ENCODE measurements at places on chromosomes 5 and 9. TPM values are rescaled to one million over a fixed set of nuclear protein-coding genes. Genes with fewer than 3 reads are reported as not detected.

DNA sequence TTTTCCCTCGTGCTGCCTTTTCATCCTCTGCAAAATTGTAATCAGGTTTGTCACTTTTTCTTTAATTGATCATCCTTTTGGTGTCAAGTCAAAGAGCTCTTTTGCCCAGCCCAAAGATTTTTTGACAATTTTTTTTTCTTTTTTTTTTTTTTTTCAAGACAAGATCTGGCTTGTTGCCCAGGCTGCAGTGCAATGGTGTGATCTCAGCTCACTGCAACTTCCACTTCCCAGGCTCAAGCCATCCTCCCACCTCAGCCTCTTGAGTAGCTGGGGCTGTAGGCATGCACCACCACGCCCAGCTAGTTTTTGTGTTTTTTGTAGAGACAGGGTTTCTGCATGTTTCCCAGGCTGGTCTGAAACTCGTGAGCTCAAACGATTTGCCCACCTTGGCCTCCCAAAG is 36.7 kb downstream of the CDK7 start:
- peaks cover 17% of the 10 kb centered on the region for H3K4me1 ChIP-seq
- H3K27ac ChIP-seq = no peak overlapping the region
- no peak for DNase-seq
- no peak overlapping the region for H3K4me3 ChIP-seq
- peaks cover 57% of the 10 kb centered on the region for H3K36me3 ChIP-seq
- H3K27me3 ChIP-seq = no peaks in the 10 kb centered on the region

The SPATA31C1 gene
- total RNA-seq = not detected

- no peak overlapping the region for H3K27ac ChIP-seq
- no peak overlapping the region for H3K4me3 ChIP-seq
- H3K4me1 ChIP-seq = no peaks in the 10 kb centered on the region
- no peaks in the 10 kb centered on the region for H3K36me3 ChIP-seq
- no peaks in the 10 kb centered on the region for H3K27me3 ChIP-seq
- no peak for DNase-seq
These were observed 51.0 kb downstream of the C5orf22 start for GRCh38 chr5:31583129-31583528.

GRCh38 chr9:97518909-97519307 is 17.4 kb downstream of the TMOD1 start:
- no peaks in the 10 kb centered on the region for H3K36me3 ChIP-seq
- no peaks in the 10 kb centered on the region for H3K27me3 ChIP-seq
- no peak for DNase-seq
- H3K4me3 ChIP-seq = no peak overlapping the region
- H3K27ac ChIP-seq = peak overlapping the region; percentile 68
- H3K4me1 ChIP-seq = peaks cover 98% of the 10 kb centered on the region

The MVB12B gene
- 11.2 TPM for total RNA-seq

DNA sequence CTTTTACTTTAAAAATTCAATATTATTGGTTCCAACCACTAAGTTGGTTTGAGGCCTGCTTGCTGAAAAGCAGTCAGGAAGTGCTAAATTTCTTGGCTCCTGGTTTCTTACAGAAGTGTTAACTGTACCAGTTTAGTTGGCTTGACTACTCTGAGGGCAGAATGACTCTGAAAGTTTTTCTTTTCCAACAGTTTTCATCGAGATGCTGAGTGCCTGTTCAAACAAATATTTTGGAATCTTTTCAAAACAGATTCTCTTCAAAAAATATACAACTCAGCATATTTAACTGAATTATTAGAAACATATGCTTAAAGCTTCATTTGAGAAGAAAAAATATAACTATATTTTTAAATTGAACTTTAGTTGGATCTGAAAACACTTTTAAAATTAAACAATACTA is 37.0 kb downstream of the SLC38A9 start:
- no peaks in the 10 kb centered on the region for H3K27me3 ChIP-seq
- peaks cover 29% of the 10 kb centered on the region for H3K4me1 ChIP-seq
- no peak overlapping the region for H3K4me3 ChIP-seq
- no peaks in the 10 kb centered on the region for H3K36me3 ChIP-seq

DNA sequence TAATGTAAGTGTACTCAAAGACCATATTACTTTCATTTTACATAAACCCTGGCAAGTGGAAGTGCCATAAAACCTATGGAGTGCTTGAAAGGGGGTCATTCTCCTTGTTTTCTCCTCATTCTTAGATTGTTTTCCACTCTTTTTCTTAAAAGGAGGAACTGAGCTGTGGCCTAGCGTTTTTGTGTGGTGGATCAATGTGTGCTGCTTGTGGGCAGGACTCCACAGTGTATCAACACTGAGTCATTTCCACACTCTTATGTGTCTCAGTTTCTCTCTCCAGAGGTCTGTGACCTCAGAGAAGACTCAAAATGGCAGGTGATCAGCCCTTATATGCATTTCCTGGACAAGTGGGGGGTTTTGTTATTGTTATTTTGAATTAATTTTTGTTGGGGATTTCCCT is 516.1 kb upstream of the CDH10 start:
- no peaks in the 10 kb centered on the region for H3K36me3 ChIP-seq
- no peak overlapping the region for H3K4me3 ChIP-seq

GRCh38 chr9:87708986-87709728 is 16.8 kb upstream of the CTSL start:
- DNase-seq = no peak
- no peak overlapping the region for H3K27ac ChIP-seq
- no peak overlapping the region for H3K4me3 ChIP-seq
- no peaks in the 10 kb centered on the region for H3K4me1 ChIP-seq
- no peaks in the 10 kb centered on the region for H3K36me3 ChIP-seq
- H3K27me3 ChIP-seq = no peaks in the 10 kb centered on the region

DNA sequence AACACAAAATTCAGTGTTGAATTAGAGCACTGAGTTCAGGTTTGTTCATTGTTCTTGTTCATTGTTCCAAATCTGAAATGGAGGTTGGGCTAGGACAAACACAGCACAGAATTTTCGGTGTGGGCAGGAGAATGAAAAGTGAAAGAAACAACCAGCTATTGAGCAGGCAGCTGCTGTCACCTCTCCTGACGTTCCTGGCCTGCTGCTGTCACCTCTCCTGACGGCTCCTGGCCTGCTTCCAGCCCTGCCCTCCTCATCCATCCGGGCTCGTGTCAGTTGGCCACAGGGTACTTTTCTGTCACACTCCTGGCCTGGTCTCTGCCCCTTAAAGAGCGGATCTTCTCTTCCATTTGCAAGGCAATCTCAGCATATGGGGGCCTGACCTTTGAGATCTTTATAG is 45.2 kb upstream of the CKMT2 start:
- H3K4me1 ChIP-seq = peaks cover 12% of the 10 kb centered on the region
- peak overlapping the region; percentile 54 for H3K27ac ChIP-seq
- no peaks in the 10 kb centered on the region for H3K27me3 ChIP-seq
- H3K36me3 ChIP-seq = no peaks in the 10 kb centered on the region
- peak; percentile 68 for DNase-seq

The TMEFF1 gene
- total RNA-seq = not detected

- H3K4me1 ChIP-seq = peaks cover 73% of the 10 kb centered on the region
- DNase-seq = no peak
- no peak overlapping the region for H3K4me3 ChIP-seq
- no peaks in the 10 kb centered on the region for H3K36me3 ChIP-seq
- H3K27me3 ChIP-seq = no peaks in the 10 kb centered on the region
These were observed 17.1 kb downstream of the EFNA5 start for GRCh38 chr5:107653685-107654084.

The LCN9 gene
- total RNA-seq = not detected

GRCh38 chr5:13865312-13865711 is 79.2 kb downstream of the DNAH5 start:
- H3K27ac ChIP-seq = no peak overlapping the region
- no peaks in the 10 kb centered on the region for H3K27me3 ChIP-seq
- H3K36me3 ChIP-seq = no peaks in the 10 kb centered on the region

DNA sequence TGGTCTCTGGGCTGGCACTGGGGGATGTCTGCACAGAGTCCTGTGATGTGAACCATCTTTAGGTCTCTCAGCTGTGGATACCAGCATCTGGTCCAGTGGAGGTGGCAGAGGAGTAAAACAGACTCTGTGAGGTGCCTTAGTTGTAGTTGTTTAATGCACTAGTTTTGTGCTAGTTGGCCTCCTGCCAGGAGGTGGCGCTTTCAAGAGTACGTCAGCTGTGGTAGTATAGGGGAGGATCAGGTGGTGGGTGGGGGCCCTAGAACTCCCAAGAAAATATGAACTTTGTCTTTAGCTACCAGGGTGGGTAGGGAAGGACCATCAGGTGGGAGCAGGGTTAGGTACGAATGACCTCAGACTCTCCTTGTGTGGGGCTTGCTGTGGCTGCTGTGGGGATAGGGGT is 197.1 kb downstream of the TMC1 start:
- H3K27me3 ChIP-seq = no peaks in the 10 kb centered on the region
- H3K27ac ChIP-seq = no peak overlapping the region
- no peaks in the 10 kb centered on the region for H3K4me1 ChIP-seq
- no peak overlapping the region for H3K4me3 ChIP-seq

DNA sequence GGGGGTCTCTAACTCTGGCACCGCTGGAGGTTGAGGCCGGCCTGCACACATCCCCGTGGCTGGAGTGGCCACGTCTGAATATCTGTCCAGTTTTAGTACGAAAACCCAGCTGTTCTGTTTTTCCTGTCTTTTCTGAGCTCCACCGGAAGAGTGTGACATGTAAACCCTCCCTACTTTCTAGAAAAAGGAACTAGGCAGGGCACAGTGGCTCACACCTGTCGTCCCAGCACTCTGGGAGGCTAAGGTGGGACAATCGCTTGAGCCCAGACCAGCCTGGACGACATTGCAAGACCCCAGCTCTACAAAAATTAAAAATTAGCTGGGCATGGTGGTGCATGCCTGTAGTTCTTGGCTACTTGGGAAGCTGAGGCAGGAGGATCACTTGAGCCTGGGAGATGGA is 8.2 kb upstream of the PHYKPL start:
- peaks cover 66% of the 10 kb centered on the region for H3K4me1 ChIP-seq
- peak overlapping the region; percentile 71 for H3K27ac ChIP-seq
- no peak for DNase-seq
- H3K27me3 ChIP-seq = no peaks in the 10 kb centered on the region
- H3K4me3 ChIP-seq = no peak overlapping the region

DNA sequence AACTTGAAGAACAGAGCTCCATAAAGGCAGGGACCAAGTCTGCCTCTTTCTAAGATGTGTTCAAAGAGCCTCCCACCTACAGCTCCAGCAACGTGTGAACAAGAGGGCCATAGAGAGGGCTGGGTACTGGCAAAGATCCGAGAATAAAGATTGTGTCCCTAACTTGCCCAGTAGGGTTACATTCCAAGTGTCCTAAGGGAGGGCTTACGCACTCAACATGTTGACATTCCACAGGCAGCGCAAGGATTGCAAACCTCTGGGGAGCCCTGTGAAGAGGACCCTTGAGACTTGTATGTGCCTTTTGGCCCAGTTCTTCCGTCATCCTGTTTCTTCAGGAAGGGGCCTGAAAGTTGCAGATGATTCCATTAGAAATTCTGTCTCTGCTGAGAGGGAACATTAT is 48.2 kb upstream of the ENTREP1 start:
- peak overlapping the region; percentile 60 for H3K27ac ChIP-seq
- peaks cover 23% of the 10 kb centered on the region for H3K4me1 ChIP-seq
- no peaks in the 10 kb centered on the region for H3K27me3 ChIP-seq
- DNase-seq = no peak

DNA sequence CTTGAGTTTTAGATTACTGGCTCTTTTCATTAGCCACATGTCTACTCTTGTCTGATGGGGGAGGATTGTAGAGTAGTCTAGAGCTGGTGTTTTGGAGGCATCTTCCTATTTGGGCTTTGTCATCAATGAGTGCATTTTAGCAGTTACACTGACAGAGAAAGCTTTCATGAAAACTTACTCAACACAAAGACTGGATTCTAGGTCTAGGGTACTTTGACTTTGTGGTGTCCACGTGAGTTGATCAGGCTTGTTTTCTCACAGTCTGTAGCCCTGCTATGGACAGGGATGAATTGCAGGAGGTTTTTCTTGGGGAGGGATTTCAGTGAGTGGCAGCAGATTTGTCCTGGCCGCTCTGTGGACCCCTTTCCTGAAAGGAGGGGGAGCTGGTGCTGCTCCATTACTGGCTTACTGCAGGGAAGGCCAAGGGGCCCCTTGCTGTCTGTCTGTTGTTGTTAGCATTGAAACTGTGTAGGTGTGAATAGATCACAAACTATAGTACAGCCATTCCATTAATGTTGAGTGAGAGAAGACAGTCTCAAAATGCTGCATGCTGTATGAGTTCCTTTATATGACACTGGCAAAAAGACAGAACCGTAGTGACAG is 6.6 kb downstream of the TRIO start:
- H3K4me3 ChIP-seq = no peak overlapping the region
- H3K36me3 ChIP-seq = no peaks in the 10 kb centered on the region
- DNase-seq = no peak
- no peaks in the 10 kb centered on the region for H3K27me3 ChIP-seq
